ENCODE measurements at places on chromosomes 7 and 10.

DNA sequence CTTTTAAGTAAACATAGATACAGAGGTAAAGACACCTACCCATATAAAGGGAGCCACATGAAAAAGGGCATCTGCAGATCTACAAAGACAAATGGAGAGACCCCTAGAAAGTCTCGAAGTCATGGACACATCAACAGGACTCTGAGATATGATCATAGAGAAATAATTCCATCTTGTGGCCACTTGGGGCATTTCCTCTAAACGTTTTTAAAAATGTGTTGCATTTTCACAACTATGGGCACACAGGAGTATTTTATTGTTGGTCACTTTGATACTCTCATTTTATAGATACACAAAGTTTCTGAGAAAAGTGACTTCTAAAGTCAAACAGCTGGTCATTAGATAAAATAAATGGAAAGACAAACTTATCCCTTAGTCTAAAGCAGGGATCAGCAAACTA is 87.1 kb downstream of the CRTAC1 start:
- no peak for DNase-seq

GRCh38 chr7:116863936-116864500 is 1.6 kb downstream of the CAPZA2 start:
- no peak for DNase-seq

DNA sequence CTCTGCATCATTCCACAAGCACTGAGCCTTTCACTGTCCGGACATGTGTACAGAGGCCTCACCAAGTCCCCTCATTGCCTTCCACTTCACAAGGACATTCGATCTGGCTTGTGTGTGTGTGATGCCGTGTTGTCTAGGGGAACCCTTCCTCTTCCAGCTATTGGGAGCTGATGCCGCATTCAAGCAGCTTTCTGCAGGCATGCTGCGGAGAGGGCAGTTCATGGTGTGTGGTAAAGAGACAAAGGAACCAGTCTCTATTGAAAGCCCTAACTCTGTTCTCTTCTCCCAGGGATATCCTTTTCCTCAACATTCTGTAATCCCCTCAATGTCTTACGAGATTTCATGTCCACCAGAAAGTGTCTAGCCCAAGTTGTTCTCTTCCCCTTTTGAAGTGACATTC is 141.6 kb downstream of the ALOX5 start:
- DNase-seq = no peak

DNA sequence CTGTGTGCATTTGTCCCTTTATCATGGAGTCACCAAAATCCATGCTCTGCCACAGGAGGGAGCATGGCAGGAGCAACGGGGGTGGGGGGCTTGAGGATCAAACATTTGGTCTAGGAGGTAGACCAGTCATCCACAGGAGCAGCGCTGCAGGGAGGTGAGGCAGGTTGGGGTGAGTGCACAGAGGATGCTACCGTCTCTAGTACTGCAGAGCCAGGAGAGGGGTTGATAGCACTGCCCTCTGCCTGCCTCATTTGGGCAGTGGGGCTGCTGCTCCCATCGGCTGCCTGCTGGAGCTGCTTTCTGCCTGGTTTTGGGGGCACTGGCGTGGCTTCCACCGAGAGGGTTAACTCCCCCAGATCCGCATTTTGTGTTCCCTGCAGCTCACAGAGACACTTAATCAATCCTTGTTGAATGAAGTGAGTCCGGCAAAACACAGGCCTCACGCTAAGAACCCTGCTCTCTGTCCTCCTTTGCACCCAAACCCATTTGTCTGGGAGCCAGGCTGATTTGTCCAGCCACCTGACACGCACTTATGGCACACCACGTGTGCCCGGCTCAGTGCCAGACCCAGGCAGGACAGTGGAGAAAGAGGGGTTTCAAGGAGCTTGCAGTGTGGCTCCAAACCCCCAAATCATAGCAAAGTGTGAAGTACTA is 527.1 kb upstream of the FOXK1 start:
- DNase-seq = no peak

DNA sequence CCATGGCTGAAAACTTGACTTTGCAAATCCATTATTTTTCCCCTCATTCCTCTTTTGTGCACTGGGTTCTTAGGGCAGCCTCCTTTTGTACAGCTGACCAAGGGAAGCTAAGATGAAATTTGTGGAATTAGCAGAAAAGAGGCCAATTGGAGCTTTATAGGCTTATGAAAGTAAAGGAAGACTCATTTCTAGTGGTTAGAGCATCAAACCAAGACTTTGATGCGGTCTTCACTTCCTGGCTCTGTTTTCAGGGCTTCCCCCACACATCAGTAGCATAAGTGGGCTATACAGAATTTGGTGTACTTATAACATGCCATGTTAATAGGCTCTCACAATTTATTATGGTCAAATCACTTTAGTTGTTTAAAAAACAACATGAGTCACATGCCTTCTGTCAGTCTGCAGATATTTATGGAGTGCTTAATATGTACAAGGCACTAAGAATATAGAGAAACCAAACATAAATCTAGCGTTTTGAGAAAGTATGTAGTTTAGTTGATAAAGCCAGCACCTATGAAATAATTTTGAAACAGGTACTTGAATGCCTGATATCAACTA is 5.7 kb downstream of the AUTS2 start:
- DNase-seq = no peak

- no peak for DNase-seq
Measured at GRCh38 chr7:156582591-156583123, 57.9 kb upstream of the RNF32 start.

GRCh38 chr7:69367780-69368179 is 230.5 kb upstream of the AUTS2 start:
- no peak for DNase-seq

GRCh38 chr7:54831644-54832095 is 72.7 kb upstream of the SEC61G start:
- DNase-seq = no peak

GRCh38 chr10:106424981-106425380 is 739.5 kb downstream of the SORCS1 start:
- DNase-seq = no peak

DNA sequence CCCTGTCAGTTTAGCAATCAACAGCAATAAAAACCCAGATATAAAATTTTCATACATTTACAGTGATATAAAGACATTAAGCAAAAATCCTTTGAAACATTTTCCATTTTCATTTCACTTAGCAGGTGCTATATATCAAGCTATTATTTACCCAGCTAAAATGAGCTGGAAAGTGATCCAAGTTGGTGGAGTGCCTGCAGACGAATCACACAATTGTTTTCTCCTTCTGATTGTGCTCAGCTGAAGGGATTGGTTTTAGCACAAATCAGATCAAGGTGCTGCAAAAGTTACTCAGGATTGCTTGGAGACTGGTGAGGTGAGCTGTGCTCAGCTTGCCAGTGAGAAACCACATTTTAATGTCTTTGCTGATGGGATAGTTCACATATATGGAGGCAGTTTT is 138.1 kb downstream of the LRMDA start:
- no peak for DNase-seq

DNA sequence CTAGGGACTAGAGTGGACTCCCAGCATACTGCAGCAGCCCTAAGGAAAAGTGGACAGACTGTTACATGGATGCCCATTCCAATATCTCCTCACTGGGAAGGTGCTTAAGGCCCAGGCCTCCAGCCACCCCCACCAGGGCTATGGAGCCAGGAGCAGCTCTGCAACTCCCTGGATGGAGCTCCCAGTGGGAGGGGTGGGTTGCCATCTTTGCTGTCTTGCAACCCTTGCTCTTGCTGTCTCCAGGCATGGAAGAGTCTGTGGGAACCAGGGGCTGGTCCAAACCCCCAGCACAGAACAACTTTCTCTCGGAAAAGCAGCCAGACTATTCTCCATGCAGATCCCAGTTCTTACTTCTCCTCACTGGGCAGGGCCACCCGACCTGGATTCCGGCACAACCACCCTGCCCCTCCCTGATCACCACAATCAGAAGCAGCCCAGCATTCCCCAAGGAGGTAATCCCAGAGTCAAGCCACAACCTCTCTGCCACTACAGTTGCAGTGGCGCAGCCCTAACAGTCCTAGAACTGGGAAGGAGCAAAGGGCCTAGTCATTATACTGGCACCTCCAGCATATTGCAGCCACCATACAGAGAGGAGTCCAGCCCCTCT is 41.8 kb upstream of the ZNF488 start:
- DNase-seq = no peak

- DNase-seq = no peak
Measured at GRCh38 chr10:77114181-77114821, 523.3 kb downstream of the KCNMA1 start.

GRCh38 chr7:139656387-139656786 is 121.4 kb downstream of the HIPK2 start:
- DNase-seq = no peak

DNA sequence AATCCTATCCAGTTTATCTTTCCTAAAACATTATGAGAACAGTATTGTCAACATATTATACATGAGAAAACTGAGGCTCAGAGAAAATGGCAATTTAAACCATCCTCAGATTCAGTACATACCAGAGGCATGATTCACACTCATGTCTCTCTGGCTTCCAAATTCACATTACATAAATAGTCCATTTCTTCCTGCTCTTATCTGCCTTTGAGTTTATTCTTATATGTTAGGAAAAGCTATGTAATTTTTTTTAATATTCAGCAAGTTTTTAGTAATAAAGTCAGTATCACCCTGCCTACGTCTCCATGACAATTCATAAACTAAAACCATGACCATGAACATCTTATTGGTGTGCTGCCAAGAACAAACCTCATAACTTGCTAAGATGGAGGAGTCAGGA is 1260.2 kb upstream of the SORCS1 start:
- peak; percentile 34 for DNase-seq

DNA sequence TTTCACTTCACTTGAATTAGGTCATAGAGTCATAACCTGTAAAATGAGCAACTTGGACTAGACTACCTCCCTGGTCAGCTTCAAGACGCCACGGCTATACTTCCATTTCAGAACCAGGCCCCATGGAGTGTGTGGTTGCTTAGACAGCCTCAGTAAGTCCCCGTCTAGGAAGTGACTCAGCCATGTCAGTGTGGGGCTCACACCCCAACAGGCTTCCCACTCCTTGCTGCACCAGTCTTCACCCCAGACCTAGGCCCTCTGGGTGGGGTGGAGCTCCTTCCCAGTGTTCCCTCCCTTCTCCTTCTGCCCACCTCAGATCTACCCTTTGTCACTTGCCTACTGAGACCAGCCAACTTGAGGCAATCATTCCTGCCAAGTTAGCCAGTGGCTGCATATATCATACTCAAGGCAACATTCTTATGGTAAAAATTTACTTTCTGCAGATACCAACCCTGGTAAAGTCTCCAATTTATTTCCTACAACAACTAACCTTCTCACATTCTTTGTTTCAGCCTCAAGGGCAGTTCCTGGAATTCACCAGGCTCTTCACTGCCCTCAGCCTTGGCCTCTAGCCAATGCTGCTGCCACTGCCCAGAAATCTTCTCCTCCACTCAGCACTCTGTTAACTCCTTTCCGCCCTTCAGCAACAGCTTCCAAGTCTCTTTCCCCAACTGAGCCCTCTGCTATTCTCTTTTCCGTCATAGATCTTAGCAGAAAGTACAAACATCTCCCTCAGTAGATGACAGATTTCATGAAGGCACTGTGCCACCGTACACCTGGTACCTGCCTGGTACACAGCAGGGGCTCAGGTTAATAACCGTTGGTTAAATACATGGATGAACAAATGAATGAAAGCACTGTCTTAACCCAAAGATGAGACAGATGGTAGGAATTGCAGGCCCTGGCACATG is 31.3 kb upstream of the ZNRF2 start:
- no peak for DNase-seq

GRCh38 chr10:22368402-22368801 is 23.1 kb downstream of the SPAG6 start:
- no peak for DNase-seq

- DNase-seq = no peak
Measured at GRCh38 chr7:142507799-142508198, 241.5 kb upstream of the PRSS1 start.

GRCh38 chr10:4018054-4018511 is 233.1 kb upstream of the KLF6 start:
- DNase-seq = no peak

DNA sequence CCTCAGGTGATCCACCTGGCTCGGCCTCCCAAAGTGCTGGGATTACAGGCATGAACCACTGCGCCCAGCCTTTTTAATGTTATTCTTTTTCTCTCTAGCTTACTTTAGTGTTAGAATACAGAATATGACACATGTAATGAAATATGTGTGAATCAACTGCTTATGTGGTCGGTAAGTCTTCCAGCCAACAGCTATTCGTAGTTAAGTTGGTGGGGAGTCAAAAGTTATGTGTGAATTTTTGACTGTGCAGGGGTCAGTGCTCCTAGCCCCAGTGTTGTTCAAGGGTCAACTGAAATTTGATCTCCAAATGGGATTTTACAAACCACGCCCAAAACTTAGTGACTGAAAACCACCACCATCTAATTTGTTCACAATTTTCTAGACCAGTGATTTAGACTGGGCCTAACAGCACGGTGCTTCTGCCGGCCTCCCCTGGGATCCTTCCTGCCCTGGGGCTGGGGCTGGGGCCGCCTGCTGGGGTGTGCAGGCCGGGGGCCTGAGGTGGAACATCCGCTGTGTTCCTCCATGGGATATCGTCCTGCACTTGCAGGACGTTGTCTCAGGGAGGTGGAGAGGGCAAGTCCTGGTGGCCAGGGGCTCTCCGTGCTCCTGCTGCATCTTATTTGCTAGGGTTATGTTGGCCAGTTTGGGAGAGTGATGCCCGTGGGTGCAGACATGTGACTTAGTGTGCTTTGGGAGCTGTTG is 24.5 kb upstream of the GRB10 start:
- no peak for DNase-seq

GRCh38 chr10:34292675-34293074 is 522.4 kb downstream of the PARD3 start:
- no peak for DNase-seq

- DNase-seq = no peak
Measured at GRCh38 chr10:133230044-133230361, at the start of gene UTF1. Gene UTF1, plus strand, starts transcription at chr10:133230217. Its CDS starts 72 bp downstream, at chr10:133230289.

GRCh38 chr7:95989301-95989700 is 216.9 kb downstream of the DYNC1I1 start:
- DNase-seq = no peak

GRCh38 chr10:131017566-131018285 is 293.8 kb downstream of the TCERG1L start:
- DNase-seq = no peak

DNA sequence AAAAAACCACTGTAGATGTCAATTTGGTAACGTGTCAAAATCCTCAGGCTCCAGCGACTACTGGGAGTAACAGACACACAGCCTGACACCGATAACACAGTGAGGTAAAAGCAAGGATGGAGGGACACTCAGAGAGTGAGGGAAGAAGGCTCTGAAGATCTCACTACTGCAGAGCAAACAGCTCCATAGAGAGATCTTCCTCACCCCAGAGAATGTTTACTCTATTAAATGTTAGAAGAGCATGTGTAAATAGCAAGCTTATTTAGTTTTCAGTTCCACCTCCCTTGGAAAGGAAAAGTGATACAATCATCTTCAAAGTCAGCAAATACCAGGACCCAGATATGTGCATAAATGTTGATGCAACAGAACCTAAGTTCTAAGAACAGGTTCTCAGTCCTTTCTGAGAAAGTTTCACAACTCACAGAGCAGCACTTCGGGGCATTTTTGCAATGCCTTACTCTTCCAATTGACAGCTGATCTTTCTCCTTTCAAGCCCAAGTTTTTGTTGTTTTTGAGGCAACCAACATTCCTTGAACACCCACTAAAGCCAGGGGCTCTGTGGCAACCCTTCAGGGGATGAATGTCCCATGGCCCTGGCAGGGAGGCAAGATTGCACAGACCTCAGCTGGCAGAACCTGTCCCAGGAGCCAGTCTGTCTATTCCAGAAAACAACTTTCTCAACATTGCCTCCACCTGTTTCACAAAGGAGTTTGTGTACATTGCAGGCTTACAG is 177.4 kb downstream of the SFMBT2 start:
- no peak for DNase-seq
